ENCODE measurements at places on chromosomes 3 and 15.
A peak's percentile ranks its signal among the peaks of the same experiment; 100 is the strongest.

GRCh38 chr3:162096874-162097273, 600.3 kb downstream of the OTOL1 start:
- DNase-seq: no peak

DNA sequence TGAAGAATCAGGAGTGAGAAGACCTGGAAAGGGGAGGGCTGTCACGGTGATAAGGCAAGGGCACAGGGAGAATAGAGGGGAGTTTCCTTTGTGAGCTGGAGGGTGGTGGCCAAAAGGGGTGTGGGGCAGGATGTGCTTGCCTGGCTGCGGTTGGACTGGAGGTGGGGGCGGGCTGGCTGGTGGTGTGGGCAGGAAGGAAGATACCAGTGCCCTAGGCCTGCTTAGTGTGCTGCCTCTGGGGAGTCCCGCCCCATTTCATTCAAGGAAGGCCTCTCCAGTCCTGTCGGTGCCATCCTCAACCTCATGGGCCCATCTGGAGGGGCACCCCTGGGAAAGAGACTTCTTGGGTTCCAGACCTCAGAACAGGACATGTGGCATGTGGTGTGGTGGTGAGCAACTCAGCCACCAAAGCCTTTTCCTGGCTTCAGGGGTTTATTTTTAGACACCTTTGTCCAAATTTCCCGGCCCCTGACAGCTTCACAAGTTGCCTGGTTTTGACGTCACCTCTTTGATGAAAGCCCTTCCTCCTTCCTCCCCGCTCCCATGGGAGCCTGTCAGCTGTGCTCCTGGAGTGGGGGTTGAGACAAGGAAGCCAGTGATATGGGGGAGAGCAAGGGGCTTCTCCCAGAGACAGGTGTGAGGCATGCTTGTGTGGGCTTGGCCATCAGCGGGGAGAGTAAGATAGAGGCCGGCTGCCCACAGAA, 15.6 kb downstream of the TEX264 start:
- peak; percentile 24 for DNase-seq

- no peak for DNase-seq
Measured at GRCh38 chr3:15667484-15667883, 65.9 kb downstream of the BTD start.

- peak; percentile 25 for DNase-seq
Measured at GRCh38 chr3:50575372-50575771, 6.0 kb downstream of the HEMK1 start.

DNA sequence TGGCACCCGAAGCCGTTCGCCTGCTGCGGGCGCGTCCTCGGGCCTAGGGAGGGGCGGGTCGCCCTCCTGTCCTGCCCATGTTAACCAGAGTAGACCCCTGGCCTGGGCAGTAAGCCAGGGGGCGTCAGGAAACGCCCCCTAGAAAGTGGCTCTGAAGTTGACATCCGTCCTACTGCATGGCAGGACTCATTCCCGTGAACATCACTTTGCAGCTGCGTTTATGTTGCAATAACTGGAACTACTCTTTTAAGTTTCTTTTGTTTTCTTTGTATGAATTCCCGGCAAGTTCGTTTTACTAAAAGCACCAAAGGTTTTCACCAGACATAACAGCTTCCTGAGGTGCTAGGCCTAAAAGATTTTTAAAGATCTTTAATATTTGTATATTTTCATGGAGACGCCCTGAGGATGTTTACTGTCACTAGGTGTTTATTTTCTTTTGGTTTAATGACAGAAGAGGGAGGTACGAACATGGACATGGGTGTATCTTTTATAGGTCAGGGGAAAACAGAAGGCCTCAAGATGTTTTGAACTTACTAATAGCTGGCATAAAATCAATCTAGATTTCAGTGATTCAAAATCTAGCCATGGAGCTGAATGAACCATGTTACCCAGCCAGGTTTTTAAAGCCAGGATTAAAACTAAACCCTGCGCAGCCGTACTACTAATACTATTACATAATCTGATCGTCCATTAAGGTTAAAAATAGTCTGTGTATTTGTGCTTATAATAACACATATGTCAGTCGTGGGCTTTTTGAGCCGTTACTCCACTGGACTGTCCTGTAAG, 1.0 kb downstream of the C15orf61 start:
- peak; percentile 72 for DNase-seq

- peak; percentile 26 for DNase-seq
Measured at GRCh38 chr3:106943071-106943470, 434.2 kb upstream of the CCDC54 start.

DNA sequence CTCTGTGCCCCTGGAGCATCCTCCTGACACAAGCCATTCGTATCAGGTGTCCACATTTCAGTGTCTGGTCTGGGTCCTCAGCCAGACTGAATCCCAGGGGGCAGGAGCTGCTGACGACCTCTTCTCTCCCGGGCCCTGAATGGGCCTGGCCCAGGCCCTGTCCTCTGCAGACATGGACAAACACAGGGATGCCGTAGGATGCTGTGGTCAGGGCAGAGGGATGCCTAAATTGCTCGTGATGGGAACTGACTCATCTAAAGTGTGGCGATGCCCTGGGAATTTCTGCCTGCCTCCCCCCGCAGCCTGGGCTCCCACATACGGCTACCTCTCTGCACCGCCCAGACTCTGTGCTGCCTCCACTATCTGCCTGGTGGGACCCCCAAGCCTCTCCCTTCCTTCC, 58.5 kb upstream of the CTSH start:
- DNase-seq: no peak

- DNase-seq: no peak
Measured at GRCh38 chr3:13582366-13583250, 33.7 kb downstream of the FBLN2 start.

GRCh38 chr15:63025460-63025859, 17.1 kb upstream of the TPM1 start:
- DNase-seq: no peak

All from fibroblast of the aortic adventitia (primary cell).